ENCODE measurements at places on chromosomes 11 and 22.

DNA sequence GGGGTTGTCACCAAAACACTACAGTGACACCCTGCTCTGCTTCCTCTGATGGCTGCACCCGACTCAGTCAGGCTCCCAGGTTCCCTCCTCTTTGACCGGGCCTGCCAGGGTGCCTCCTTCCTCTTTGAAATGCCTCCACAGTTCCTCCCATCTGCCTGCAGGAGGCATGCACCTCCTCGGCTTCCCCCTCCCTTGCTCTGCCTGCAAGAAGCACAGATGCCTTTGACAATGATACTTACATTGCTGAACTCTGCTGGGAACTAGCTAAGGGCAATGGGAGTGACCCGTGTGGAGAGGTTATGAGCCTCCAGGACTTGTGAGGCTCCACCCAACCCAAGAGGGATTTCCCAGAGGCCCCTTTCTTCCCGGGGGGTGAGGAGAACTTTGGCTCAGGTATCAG is 674.1 kb downstream of the OPCML start:
- peak; percentile 21 for DNase-seq

DNA sequence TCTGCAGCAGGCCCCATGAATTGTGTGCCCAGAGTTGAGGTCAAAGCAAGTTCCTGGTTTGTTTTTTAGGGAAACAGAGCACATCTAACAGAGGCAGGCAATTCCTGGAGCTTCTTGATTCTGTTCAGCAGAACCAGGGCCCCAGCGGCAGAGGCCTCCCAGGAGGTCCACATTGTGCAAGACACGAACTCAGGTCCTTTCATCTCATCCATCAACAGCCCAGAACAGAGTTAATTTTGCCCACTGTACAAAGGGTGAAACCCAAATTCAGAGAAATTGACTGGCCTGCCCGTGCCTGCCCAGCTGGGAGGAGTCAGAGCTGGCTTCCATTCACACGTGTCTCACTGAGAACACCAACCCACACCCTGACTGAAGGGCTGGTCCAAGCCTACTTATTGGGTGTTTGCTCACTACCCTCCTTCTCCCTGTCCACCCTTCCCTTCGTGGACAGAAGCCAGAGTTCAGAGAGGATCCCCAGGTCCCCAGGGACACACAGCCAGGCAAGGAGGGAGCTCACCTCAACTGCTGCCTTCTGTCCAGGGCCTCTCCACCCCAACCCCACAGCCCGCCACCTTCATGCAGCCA is 607.1 kb downstream of the TBC1D22A start:
- no peak for DNase-seq

GRCh38 chr11:12043959-12044791 is 35.7 kb upstream of the DKK3 start:
- DNase-seq = peak; percentile 99

DNA sequence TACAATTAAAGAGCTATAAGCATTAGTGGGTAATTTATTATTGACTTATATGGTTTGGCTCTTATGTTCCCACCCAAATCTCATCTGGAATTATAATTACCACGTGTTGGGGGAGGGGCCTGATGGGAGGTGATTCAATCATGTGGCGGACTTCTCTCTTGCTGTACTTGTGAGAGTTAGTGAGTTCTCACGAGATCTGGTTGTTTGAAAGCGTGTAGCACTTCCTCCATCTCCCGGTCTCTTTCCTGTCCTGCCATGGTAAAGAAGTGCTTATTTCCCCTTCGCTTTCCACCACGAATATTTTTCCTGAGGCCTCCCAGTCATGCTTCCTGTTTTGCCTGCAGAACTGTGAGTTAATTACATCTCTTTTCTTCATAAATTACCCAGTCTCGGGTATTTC is 28.1 kb upstream of the CHORDC1 start:
- DNase-seq = no peak

- no peak for DNase-seq
These were observed 24.5 kb upstream of the CACNG2 start for GRCh38 chr22:36727927-36728488.

Data from EL (cell line).